ENCODE measurements at places on chromosomes 3 and 15.

GRCh38 chr15:80450811-80451321 is 46.7 kb downstream of the ARNT2 start:
- DNase-seq = no peak

- DNase-seq = no peak
Observed at GRCh38 chr3:155362808-155363689, 69.6 kb upstream of the STRIT1 start.

- DNase-seq = peak; percentile 59
Observed at GRCh38 chr3:13015286-13016082, 57.7 kb downstream of the IQSEC1 start.

DNA sequence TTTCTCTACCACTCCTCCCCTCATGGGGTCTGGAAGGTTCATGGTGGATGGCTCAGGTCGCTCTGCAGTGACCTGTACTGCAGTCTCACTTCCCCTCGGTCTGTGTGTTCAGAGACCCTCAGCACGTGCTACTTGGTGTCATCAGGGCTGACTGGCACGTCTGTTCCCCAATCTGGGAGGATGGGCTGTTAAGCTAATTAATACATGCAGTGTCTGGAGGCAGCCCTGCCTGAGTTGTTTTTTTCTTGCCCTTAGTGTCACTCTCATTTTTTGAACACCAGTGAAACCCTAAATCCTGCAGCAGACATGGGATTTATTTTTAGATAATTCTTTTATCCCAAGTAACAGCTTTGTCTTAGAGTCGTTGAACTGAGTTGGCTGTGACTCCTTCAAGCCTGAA is 64.6 kb downstream of the ARNT2 start:
- DNase-seq = no peak

GRCh38 chr3:175274056-175274455 is 414.9 kb downstream of the NAALADL2 start:
- DNase-seq = no peak

- no peak for DNase-seq
Observed at GRCh38 chr3:105387122-105387751, 20.5 kb downstream of the ALCAM start.

DNA sequence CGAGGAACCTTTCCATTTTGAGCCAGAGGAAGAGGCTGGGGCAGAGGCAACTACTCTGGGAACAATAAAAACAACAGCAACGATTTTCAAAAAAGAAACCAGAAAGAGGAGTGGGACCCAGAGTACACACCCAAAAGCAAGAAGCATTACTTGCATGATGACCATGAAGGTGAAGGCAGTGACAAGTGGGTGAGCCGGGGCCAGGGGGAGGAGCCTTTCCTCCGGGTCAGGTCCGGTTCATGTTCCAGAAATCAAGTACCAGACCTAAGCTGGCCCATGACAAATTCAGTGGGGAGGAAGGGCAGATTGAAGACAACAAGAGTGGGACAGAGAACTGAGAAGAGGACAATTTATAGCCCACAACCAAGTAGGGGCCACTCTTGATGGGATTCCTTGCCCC is 77.2 kb upstream of the STT3B start:
- DNase-seq = no peak

GRCh38 chr3:33054100-33055092 is 42.5 kb downstream of the GLB1 start:
- no peak for DNase-seq

GRCh38 chr3:180871901-180872300 is 40.6 kb upstream of the FXR1 start:
- no peak for DNase-seq

GRCh38 chr15:33059184-33059583 is 135.3 kb downstream of the FMN1 start:
- no peak for DNase-seq

- no peak for DNase-seq
Observed at GRCh38 chr3:191137708-191138107, 61.3 kb upstream of the OSTN start.

GRCh38 chr3:43966126-43966525 is 275.4 kb downstream of the ABHD5 start:
- no peak for DNase-seq

- no peak for DNase-seq
Observed at GRCh38 chr3:193119926-193120325, 121.1 kb upstream of the PLAAT1 start.

DNA sequence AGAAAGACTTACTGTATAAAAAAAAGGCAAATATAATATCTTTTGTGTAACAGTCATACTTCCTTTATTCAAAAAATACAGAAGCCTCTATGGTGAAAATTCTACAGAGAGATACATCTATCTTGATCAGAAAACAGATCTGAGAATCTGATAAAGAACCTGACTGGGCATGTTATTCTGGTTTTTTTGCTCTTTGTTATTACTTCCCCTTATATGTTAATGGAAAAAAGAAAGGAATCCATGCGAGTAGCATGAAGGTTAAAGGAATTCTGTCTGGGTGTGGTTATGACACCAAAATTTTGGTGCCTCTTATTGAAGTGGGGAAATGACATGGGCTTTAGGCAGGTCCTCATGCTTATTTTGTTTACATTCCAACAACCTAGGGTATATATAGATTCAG is 81.7 kb downstream of the BCHE start:
- no peak for DNase-seq

DNA sequence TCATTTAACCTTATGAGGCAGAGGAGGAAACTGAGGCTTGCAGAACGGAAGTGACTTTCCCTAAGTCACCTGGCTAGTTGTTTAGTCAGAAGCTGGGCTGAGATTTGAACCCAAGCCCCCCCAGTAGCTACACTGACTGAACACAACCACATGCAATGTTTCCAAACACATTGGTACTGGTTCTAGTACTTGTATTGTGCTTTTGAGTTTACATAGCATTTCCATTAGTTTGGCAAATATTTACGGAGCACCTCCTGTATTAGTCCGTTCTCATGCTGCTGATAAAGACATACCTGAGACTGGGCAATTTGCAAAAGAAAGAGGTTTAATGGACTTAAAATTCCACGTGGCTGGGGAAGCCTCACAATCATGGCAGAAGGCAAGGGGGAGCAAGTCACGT is 56.3 kb upstream of the ITGA11 start:
- DNase-seq = no peak

- DNase-seq = peak; percentile 38
Observed at GRCh38 chr3:100254168-100254777, 6.5 kb upstream of the TBC1D23 start.

- DNase-seq = no peak
Observed at GRCh38 chr15:66765478-66766281, 63.6 kb downstream of the SMAD6 start.

GRCh38 chr3:172544404-172544803 is 21.2 kb upstream of the TNFSF10 start:
- no peak for DNase-seq

- DNase-seq = no peak
Observed at GRCh38 chr3:173943264-173943663, 545.7 kb downstream of the NLGN1 start.

DNA sequence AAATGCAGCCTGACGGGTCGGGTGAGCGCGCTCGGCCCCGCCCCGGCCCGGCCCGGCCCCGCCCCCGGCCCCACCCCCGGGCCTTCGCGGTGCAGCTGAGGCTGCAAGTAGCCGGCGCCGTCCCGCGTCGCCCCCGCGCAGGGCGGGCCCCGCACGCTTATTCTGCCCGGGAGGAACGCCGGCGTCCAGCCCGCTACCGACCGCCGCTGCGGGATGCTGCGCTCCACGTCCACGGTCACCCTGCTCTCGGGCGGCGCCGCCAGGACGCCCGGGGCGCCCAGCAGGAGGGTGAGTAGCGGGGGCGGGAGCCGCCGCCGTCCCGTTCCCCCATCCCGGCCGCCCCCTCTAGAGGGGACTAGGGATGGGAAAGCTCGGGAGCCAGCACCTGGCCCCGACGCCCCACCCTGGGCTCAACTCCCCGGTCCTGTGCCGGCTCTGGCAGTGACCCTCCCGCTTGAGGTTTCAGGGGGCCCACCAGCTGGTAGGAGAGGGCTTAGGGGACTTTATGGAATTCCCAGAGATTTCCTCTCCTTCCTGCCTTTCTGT is at the start of gene MYZAP:
MYZAP (plus strand) TSS at position 83 of the 546 bp plus-strand sequence; CDS start at position 214, 131 bp downstream.
- DNase-seq = peak; percentile 22

- no peak for DNase-seq
Observed at GRCh38 chr15:47717036-47717612, at the start of gene SEMA6D. Gene SEMA6D (plus strand): TSS chr15:47717505. CDS start chr15:47759799, 42,294 bp downstream.

GRCh38 chr3:45870099-45870498 is 16.2 kb upstream of the CCR9 start:
- peak; percentile 76 for DNase-seq

DNA sequence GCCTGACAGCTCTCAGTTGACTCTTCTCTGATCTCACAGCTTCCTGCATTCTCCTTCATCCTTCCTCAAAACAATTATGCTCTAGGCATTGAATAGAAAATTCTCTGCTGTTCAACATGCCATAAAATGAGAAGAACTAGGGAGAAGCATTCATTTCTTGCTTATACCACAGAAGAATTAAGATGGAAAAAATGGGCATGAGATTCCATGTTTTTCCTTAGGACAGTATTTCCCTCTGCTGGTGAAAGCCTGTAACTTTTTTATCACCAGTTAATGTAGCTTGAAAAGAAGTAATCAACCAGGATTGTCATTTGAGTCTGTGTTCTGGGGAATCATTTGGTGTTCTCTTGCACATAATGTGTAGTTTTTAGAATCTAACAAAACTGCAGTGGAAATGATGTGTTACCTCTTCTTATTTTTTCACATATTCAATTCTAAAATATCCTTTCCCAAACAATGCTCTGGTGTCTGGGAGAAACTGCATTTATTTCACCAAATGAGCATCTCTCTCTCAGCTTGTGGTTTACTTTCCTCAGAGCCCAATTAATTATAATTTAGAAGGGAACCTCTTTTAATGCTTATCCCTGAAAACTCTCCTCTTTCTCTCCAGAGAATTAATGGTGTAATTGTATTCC is 92.8 kb upstream of the DCBLD2 start:
- DNase-seq = no peak

DNA sequence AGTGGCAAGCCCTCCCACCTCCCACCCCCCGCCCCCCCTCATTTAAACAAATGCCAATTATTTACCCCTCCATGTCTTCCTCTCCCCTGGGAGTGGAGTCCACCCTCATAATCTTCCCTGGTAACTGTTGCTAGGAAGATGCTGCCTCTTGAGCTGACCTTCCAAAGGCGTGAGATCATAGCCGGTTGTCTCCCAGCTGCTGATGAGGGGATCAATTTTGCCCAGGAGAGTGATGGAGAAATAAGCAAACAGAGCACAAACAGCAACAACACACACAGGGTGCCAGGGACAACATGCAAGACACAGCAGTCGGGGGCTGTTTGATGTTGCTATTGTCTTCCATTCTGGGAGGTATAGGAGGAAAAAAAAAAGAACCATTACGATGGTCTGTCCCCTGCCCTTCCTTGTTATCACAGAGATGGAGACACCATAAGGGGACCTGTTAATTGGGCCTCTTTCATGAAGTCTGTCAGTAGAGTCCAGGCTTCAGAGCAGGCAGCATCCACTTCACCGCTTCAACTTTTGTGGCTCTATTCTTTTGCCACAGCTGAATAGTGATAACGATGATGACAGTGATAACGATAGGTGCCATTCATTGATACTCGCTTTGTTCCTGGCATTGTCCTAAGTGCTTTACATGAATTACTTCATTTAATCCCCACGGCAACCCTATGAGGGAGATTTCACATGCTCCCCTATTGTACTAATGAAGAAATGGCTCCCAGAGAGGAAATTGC is 76.9 kb upstream of the RGMA start:
- DNase-seq = no peak

DNA sequence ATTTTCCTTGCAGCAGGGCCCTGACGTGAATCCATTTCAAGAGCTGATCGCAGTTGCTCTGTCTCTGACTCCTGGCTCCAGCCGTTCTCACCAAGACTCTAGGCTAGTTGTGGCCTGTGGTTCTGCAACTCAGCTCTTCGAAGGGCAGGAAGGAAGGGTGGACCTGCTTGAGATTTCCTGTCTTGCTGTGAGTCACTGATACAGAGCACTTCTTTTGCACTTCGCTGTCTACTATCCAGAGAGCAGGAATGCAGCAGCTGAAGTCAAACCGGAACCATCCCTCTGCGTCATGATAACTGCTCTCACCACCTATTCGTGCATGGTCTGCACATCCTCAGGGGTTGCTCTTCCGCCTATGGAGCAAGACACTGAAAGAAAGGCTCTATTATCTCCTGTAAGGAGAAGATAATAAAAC is 59.7 kb downstream of the RAP2B start:
- peak; percentile 95 for DNase-seq

GRCh38 chr3:44648564-44649229 is at the start of gene ZNF35:
Gene ZNF35 (plus strand): TSS chr3:44648732. CDS start chr3:44651068, 2,336 bp downstream.
- DNase-seq = peak; percentile 29

GRCh38 chr3:143123353-143123984 is 3.9 kb downstream of the CHST2 start:
- DNase-seq = no peak

DNA sequence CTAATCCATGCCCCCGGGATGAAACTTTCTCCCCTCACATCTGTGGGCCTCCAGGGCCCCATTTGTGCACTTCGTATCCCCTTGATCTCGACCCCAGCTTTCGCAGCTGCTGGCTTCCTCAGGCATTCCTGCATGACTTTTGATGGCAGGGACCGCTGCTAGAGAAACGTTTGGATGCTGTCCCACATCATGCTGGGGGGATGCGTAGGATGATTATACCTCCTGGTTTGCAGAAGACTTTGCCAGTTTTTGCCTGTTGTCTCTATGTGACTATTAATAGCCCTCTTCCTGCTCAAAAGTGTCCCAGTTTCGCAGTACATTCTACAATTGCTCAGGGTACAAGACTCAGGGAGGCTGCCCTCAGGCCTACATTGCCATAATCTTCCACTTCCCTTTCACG is 10.4 kb upstream of the KCNAB1 start:
- no peak for DNase-seq

DNA sequence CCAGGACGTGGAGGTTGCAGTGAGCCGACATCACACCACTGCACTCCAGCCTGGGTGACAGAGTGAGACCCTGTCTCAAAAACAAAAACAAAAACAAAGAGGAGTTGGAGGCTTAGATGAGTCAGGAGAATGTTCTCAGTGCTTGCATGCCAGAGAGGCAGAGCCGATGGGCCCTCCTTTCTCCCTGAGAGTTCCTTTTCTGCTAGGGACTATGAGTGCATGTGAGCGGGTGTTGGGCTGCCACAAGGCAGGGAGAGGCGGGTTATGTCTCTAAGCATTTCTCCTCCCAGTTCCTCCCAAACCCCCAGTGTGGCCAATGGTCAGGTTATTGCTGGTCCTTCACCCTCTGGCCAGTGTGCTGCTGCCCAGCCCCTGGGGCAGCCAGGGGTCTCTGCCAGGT is 45.1 kb downstream of the RTP1 start:
- no peak for DNase-seq

DNA sequence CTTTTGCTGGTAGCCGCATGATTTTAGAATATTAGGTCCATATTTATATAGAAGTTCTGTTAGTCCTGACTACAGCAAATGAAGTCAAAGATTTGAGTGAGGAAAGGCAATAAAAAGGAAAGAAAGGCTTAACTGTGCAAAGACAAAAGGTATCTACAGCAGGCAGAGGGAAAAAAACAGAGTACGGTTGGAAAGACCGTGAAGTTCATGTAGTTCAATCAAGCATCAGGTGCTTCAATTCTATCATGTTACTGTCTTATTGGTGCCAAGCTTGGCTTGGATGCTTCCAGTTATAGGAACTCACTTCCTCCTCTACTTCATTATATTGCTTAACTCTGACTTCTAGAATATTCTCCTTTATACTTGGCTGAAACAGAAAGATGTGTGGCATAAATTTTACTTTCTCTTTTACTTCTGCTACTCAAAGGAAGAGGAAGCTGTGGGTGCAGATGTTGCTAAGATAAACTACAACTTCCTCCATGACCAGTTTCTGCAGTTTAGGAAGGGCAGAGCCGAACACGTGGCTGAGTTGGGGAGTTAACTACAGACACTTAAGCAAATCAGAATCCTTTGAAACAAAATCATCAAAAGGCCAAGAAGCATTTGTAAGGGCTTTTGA is 72.6 kb upstream of the ZBED2 start:
- DNase-seq = peak; percentile 87
